ENCODE measurements at places on chromosomes 4 and X.

DNA sequence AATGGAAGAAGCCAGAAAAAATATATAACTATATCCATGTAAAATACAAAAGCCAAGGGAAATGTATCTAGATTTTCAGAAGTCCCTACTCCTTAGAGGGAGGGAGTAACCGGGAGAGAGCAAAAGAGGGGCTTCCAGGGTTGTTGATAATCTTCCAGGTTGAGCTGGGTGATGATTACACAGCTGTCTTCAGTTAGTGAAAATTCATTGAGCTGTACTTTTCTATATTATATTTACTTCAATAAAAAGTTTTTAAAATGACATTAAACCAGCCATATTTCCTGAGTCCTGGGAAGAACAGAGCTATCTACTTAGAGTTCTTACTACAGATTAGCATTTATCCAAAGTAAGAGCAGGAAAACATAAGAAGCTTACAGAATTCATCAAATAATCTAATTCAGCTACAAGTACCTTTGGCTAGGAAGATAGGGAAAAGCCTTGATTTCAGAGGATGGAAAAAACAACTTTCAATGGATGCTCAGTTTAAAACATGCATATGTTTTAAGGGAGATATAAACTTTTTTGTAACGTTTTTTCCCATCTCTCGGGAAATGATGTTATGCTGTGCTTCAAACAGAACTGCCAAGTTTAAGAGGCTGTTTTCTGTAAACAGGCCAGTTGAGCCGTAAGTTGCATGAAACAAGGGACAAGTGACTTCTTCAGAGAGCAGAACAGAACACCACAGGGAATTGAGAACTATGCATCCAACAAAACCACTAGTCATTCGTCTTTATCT, 204.6 kb downstream of the SCFD2 start:
- DNase-seq: no peak

DNA sequence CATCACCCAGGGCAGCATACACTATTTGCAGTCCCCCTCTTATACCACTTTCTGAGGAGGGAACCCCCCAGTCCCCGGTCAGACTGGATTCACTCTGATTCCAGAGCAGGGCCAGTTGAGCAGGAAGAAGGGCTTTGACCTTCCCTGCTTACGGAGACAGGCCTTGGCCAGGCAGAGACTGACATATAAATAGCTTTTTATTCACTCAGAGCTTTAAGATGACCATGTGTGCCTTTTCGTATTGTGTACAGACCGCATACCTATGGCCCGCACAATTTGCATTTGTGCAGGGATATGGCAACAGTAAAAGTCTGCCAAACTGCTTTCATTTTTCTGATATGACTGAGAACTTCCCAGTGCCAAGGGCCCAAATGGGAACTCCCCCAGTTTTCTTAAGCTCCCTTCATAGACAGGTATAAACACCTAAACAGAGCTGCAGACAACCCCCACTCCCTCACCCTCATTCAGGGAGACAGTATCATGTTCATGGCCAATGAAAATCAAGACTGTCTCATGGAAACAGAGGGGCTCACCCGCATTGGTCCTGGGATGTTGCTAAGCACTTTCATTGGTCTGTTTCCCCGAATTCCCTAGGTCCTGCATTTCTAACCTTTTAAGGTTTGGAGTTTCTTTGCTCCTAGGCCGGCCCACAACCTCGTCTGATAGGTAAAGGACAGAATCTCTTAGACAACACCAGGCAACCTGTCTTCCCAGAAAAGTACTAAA, 86.0 kb downstream of the RTL5 start:
- no peak for DNase-seq

DNA sequence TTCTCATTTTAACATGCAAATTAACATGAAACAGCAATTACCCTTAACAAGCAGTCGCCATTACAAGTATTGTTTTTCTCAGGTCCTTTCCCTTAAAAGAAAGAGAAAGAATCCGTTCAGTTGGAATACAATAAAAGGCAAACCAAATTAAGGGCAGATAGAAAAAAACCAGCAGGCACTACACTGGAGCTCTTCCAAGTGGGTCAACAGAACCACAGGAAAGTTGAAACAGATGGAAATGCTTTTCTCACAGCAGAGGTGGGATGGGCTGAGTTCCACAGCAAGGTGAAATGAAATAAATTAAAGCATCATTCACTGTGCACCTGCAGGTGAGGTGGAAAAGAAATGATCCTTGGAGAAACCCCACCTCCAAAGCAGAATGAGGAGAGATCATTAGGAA, 102.6 kb downstream of the APBB2 start:
- DNase-seq: no peak

DNA sequence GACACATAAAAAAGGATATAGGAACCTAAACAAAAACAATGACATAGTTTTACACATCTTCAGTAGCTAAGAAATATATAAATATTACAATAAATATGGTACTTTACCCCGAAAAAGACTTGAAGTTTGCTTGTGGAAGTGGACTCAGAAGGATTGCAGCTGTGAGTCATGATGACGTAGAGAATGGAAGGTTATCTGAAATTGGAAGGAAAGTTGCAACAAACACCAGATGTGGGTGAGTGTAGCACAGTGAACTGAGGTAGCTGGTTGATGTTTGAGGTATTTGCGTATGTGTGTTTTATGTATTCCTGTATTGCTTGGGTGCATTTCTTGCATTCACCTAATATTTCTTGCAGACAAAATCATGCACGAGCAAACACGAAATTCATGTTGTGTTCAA, 113.0 kb downstream of the ARX start:
- no peak for DNase-seq

DNA sequence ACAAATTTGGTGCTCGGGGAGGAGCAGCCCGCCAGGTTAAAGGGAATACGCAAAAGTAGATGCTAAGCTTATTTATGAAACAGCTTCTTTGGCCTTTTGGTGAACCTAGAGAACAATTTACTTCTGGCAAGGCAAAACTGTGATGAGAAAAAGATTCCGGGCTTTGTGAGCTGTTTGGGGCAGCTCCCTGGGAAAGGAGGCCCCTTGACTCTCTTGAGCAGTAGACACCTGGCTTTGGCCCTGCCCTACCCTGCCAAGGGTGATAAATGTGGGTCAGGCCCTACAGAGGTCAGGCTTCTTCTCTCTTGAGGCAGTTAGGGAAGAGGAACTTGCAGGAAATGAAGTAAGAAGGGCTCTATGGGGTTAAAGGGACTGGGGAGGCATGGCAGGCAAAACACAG, 509.6 kb downstream of the MID1IP1 start:
- no peak for DNase-seq

DNA sequence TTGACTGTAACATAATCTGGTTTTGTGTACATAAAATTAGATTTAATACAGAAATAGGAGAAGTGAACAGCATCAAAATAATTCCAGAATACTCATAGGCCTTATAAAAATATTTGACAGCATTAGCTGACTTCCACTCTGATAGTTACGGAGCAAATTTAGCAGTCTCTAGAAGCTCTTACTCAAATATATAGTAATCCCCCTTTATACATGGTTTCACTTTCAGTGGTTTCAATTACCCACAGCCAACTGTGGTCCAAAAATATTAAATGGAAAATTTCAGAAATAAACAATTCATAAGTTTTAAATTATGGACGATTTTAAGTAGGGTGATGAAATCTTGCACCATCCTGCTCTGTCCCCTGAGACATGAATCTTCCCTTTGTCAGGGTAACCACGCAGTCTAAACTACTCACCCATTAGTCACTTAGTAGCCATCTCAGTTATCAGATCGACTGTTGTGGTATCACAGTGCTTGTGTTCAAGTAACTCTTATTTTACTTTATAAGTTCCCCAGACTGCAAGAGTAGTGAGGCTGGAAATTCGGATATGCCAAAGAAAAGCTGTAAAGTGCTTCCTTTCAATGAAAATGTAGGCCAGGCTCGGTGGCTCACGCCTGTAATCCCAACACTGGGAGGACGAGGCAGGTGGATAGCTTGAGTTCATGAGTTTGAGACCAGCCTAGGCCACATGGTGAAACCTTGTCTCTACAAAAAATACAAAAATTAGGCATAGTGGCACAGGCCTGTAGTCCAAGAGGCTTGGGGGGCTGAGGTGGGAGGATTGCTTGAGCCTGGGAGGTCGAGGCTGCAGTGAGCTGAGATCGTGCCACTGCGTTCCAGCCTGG, 17.2 kb upstream of the RTL9 start:
- no peak for DNase-seq

DNA sequence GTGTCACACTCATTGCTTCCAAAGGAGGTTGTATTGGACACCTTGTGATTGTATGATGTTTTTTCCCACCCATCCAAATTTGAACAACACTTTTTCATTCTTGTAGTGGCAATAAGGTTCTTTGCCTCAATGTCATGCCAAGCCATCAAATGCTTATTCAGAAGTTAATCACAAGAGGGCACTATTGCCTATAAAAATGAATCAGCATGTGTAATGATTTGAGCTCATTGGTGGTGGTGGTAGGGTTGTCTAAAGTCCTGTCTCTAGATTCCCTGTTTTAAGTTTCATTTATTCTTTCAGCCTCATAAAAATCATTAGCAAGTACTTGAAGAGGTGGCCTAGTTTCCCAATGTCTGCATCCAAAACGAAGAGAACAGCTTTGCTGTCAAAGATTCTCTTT, 37.0 kb downstream of the IRS4 start:
- no peak for DNase-seq

GRCh38 chrX:49166914-49167739, 4.6 kb downstream of the MAGIX start:
- DNase-seq: peak; percentile 56
